Fibroblast of villous mesenchyme (primary cell): ENCODE measurements at places on chromosomes 12 and 14. TPM values are rescaled to one million over a fixed set of nuclear protein-coding genes. Genes with fewer than 3 reads are reported as not detected.

Gene MIS18BP1
- 30.3 and 40.6 TPM in 2 replicates for total RNA-seq

Gene TAS2R8
- 0.32 and 0.43 TPM in 2 replicates for total RNA-seq

Gene ADCY4
- total RNA-seq = 4.2 and 18.1 TPM in 2 replicates

Gene SYCP3
- under 0.01 and 0.32 TPM in 2 replicates for total RNA-seq

Gene CLEC14A
- 2.2 and 2.3 TPM in 2 replicates for total RNA-seq

Gene ACVRL1
- 10.8 and 18.0 TPM in 2 replicates for total RNA-seq

Gene KLRG1
- 0.32 and 0.43 TPM in 2 replicates for total RNA-seq

Gene TAS2R7
- total RNA-seq = 0.32 TPM in 1 of 2 replicates, not detected in the other

Gene LALBA
- not detected in 2 replicates for total RNA-seq

Gene CLEC7A
- total RNA-seq = under 0.01 TPM in 1 of 2 replicates, not detected in the other

Gene RTL1
- not detected in 2 replicates for total RNA-seq

Gene TBK1
- total RNA-seq = 33.2 and 47.5 TPM in 2 replicates

Gene SRRM4
- not detected in 2 replicates for total RNA-seq

Gene GPR132
- under 0.01 TPM in 1 of 2 replicates, not detected in the other for total RNA-seq

Gene PLA2G1B
- not detected in 2 replicates for total RNA-seq

Gene XRCC3
- 10.0 and 11.7 TPM in 2 replicates for total RNA-seq

Gene RAD51AP1
- total RNA-seq = 9.3 and 18.1 TPM in 2 replicates

DNA sequence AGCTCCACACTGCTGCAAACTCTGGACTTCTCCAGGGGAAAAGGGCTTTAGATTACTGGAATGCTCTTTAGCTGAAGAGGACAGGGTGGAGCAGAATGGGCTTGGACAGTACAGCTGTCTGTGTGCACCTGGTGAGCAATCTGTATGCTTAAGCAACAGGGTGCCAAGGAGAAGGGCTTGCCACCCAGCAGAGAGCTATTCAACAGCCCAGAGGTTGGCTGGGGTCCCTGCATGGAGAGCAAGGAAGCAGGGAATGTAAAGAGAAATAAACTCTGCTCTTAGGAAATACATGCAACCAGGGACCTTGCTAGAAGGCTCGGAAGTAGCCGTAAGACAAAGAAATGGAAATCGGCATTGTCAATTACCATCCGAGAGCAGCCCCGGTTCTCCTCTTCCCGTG, 53.0 kb upstream of the CORO1C start:
- DNase-seq = no peak

GRCh38 chr12:53623548-53624385, 2.4 kb downstream of the ATF7 start:
- DNase-seq = peak; percentile 77

GRCh38 chr14:28608851-28609828, 157.4 kb upstream of the FOXG1 start:
- peak; percentile 21 for DNase-seq

GRCh38 chr14:59474172-59474571, 9.0 kb upstream of the GPR135 start:
- no peak for DNase-seq

- DNase-seq = peak; percentile 47
These were observed 165.8 kb downstream of the MON2 start for GRCh38 chr12:62632411-62632918.

GRCh38 chr14:77043984-77044485, 15.5 kb upstream of the IRF2BPL start:
- DNase-seq = no peak

GRCh38 chr12:77202457-77203060, 137.2 kb upstream of the E2F7 start:
- no peak for DNase-seq

DNA sequence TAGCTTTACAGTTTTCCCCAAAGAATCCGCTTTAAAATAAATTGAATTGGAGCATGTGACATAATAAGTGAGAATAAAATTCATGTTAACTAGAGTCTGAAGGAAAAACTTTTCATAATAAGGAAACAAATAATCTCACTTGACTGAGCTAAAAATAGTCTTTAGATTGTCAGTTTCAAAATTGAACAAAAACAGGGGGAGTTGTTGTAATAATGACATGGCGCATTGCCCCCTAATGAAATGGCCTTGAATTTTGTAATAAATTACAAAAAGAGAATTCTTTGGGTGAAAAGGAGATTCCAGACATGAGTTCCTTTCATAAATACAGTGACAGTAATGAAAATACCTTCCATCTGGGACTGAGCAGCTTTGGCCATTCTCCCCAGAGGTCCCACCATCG, 178.6 kb downstream of the EFCAB11 start:
- DNase-seq = no peak

GRCh38 chr12:119075918-119076317, 94.6 kb downstream of the SRRM4 start:
- no peak for DNase-seq

DNA sequence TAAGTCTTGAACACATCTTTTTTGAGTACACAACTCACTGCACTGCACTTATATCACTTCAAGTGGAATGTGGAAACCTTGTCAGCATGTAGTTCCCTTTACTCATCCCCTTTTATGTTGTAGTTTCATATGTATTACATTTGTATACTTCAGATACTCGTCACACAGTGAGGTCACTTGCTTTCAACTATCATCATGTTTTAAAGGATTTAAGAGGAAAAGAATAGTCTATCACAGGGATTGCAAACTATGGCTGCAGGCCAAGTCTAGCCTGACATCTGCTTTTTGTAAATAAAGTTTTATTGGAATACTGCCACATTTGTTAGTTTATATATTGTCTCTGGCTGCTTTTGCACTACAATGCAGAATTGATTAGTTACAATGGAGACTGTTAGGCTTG, 24.3 kb downstream of the CNOT2 start:
- peak; percentile 63 for DNase-seq

- DNase-seq = peak; percentile 61
These were observed 107.0 kb upstream of the PRICKLE1 start for GRCh38 chr12:42696406-42697149.

GRCh38 chr12:129927316-129927900, 23.6 kb upstream of the TMEM132D start:
- DNase-seq = no peak

- no peak for DNase-seq
These were observed 11.6 kb downstream of the SLC7A7 start for GRCh38 chr14:22803687-22803974.

- no peak for DNase-seq
These were observed 70.0 kb downstream of the ARMH4 start for GRCh38 chr14:58082011-58082410.

- DNase-seq = no peak
These were observed 114.3 kb downstream of the SLC15A5 start for GRCh38 chr12:16163146-16163545.

- DNase-seq = peak; percentile 5
These were observed 108.6 kb downstream of the VRK1 start for GRCh38 chr14:96905825-96906224.

- peak; percentile 7 for DNase-seq
These were observed 18.6 kb upstream of the PRKAB1 start for GRCh38 chr12:119649202-119649808.

DNA sequence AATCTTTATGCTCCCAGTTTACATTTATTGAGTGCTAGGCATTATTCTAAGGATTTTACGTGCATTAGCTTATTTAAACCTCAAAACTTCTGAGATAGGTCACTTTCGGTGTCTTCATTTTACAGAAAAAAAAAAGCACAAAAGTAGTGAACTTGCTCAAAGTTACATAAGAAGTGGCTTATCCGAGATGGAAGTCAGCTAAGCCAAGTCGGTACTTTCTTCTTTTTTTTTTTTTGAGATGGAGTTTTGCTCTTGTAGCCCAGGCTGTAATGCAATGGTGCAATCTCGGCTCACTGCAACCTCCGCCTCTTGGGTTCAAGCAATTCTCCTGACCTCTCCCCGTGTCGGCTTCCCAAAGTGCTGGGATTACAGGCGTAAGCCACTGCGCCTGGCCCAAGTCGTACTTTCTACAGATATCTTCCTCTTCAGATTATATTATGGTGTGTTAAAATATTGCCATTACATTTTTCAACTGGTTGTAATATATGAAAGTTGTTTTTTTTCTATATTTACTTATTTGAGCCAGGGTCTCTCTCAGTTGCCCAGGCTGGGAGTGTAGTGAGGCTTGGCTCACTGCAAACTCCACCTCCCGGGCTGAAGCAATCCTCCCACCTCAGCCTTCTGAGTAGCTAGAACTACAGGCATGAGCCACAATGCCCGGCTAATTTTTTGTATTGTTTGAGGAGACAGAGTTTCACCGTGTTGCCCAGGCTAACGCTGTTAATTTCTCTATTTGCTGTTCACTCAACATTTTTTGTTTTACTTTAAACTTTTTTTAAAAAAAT, 8.9 kb downstream of the DPPA3 start:
- no peak for DNase-seq

DNA sequence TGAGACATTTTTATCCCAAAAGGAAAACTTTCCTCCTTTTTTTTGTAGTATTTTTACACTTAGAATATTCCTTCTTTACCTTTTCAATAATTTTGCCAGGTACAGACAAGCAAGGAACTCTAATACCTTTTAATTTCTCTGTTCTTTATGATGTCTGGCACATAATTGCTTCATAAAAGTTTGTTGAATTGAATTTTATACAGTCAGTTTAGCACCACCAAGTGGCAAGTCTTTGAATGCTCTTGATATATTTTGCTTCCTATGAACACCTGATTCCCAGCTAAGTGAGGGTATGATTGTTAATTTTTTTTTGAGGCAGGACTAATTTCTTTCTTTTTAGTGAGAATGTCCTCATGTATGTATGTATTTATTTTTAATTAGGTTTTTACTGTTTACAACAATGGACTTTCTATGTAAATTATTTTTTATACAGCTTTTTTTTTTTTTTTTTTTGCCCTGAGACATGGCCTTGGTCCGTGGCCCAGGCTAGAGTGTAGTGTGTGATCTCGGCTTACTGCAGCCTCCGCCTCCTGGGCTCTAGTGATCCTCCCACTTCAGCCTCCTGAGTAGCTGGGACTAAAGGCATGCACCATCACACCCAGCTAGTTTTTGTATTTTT, 6.9 kb downstream of the TBC1D15 start:
- DNase-seq = peak; percentile 50

DNA sequence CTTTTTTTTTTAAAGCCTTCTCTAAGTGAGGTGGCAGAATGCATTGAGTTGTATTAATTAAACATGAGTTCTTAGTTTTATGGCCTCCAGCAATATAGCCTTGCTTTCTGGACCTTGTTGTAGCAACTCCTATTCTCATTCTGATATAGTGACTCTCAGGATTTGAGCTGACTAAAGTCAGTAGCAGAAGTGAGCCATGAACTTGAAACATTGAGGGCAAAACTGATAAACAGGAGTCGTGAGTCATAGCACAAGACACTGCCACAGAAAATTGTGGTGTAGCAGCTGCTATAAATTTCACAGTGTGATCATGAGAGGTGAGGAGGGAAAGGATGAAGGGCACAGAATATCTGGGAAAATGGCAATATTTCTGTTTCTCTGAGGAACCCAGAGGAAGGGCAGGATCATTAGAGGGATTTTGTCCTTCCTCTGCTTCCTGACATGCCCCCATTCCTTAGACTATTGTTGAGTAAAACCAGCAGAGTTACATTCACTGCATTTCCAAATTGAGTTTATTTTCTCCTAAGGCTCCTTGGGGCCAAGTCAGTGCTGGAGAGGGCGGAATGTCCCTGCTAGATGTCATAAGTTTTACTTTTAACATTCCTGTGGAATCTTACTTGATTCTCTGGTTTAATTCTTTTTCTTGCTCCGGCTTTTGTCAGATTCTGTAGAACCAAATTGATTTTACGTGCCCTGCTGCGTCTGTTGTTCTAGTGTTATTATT, 7.5 kb downstream of the KLRG1 start:
- peak; percentile 13 for DNase-seq

DNA sequence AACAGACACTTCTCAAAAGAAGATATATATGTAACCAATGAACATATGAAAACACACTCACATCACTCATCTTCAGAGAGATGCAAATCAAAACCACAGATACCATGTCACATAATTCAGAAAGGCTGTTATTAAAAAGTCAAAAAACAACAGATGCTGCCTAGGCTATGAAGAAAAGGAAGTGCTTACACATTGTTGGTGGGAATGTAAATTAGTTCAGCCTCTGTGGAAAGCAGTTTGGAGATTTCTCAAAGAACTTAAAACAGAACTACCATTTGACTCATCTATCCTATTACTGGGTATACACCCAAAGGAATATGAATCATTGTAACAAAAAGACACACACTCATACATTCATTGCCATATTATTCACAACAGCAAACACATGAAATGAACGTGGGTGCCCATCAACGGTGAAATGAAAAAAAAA, 35.1 kb downstream of the EIF2S3B start:
- DNase-seq = no peak

DNA sequence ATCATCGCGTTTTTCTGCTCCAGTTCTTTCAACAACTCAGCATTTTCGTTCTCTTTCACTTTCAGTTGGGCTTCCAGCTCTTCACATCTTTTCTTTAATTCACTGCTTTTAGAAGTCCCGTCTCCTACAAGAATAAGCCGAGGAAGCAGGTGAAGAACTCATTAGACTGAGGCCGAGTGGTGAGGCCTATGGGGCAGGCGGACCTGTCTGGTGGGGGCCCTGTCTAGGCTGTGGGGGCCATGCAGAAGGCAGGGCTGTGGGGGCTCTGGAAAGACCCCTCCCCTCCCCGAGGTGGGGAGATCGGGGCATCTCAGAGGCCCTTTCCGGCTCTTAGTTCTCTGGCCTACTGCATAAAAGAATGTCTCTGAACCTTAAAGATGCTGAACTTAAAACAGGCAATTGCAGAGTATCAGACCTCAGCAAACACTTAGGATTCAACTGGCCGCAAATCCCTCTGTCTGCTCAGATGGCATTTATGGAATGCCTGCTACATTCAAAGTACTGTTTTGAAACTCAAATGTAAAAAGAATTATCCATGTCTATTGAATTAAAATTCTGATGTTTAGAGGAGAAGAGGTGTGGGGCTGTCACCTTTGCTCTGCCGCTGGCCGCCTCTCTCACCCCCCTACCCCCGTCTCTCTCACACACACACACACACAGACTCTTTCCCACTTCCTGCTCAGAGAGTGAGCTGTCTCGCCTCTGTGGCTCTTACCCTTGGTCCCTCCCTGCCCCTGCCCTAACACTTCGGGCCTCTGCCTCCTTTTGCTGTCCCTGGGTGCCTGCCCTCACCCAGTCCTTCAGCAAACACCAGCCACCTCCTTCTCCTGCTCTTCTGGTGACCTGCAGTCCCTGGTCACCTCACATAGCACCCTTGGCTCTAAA, 34.7 kb downstream of the CCDC92 start:
- peak; percentile 24 for DNase-seq
